ENCODE measurements at places on chromosomes 12 and 14. TPM values are rescaled to one million over a fixed set of nuclear protein-coding genes. Genes with fewer than 3 reads are reported as not detected.

GRCh38 chr14:71166180-71166837 is 259.1 kb downstream of the PCNX1 start:
- DNase-seq = peak; percentile 80

DNA sequence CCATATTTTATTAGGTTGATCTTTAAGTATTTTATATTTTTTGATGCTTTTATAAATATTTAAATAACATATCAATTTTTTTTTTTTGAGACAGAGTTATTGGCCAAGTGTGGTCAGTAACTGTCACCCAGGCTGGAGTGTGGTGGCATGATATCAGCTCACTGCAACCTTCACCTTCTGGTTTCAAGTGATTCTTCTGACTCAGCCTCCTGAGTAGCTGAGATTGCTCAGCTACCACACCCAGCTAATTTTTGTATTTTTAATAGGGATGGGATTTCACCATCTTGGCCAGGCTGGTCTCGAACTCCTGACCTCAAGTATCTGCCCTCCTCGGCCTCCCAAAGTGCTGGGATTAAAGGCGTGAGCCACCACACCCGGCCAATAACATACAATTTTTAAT is 71.1 kb downstream of the FUT8 start:
- DNase-seq = no peak

- no peak for DNase-seq
These were observed 83.2 kb downstream of the ALG10B start for GRCh38 chr12:38399711-38400206.

GRCh38 chr12:28223858-28224257 is 33.6 kb downstream of the CCDC91 start:
- DNase-seq = no peak

FAM186B gene
- 0.27 TPM for total RNA-seq

NR2C1 gene
- total RNA-seq = 16.7 TPM

GRCh38 chr14:69181491-69181890 is 9.8 kb upstream of the EXD2 start:
- no peak for DNase-seq

- no peak for DNase-seq
These were observed 647 bp upstream of the SIX1 start for GRCh38 chr14:60649875-60650372.

TAS2R13 gene
- 1.3 TPM for total RNA-seq

DNA sequence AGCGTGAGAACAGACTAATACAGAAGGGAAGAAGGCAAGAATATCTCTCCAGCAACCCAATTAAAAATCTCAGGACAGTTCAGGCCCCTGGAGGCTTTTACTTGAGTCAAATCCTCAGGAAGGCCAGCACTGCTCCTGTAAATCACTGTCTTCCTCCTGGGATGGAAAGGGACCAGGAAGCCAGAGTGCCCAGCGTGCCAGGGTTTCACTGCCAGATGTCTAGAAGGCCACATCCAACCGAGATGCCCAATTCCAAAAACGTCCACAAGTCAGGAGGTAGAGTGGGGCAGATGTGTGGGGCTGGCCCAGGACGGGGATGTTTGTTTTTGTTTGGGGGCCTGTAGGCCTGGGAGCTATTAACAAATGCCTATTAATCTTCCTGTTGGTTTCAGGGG is 332.0 kb downstream of the MED13L start:
- DNase-seq = no peak

DNA sequence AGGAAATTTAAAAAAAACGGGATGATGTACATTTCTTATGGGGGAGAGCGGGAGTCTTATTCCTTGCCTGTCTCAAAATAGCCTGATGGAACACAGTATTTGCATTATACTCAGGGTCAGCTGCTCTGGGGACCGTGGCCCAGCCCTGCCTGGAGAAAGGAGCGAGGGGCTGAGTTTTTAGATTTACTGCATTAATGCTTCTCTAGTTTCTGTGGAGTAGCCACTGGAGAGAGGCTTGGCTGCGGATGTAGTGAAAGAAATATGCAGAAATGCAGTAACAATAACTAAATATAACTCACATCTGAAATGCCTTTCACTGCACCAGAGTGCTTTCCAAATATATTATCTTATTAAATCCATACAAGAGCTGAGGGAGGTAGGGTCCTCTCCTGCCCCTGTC is 87.6 kb upstream of the MAP1LC3B2 start:
- DNase-seq = no peak

- no peak for DNase-seq
These were observed 572.7 kb downstream of the VRK1 start for GRCh38 chr14:97369901-97370300.

DNA sequence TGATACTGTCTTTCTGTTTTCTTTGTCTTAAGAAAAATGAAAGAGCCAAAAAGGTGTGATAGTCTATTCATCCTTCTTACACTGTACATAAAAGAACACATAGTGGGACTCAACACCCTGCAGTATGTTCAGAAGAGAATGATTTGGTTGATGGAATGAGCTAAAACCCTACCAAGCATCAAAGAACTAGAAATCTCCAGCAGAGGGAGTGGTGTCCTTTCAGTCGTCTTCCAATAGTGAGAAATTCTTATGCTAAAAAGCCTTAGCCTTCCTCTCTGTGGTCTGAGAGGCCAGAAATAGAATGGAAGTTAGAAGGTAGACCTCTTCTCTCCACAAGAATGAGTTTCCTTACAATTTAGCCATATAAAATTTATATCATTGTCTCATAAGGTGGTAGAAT is 393.4 kb upstream of the SEL1L start:
- DNase-seq = no peak

GRCh38 chr14:89041257-89041582 is 216.8 kb downstream of the TTC8 start:
- DNase-seq = peak; percentile 49

KIF21A gene
- 1.3 TPM for total RNA-seq

DNA sequence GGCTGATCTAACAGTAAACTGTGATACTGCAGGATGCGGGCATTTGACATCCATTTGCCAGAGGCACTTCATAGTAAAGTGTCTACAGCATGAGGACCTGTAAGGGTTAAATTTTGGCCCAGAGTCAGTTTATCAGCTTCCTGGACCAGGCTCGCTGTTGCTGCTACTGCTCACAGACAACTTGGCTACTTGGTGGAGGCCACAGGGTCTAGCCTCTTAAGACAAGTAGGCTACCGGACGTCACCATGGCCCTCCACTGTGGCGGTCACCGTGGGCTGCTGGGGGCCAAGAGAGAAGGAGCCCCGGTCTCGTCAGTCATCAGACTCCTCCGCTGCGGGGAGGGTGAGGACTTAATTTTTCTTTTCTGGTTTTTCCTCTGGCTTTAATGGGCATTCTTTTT is 117.3 kb upstream of the PZP start:
- no peak for DNase-seq

- DNase-seq = peak; percentile 25
These were observed 36.0 kb upstream of the GLIPR1 start for GRCh38 chr12:75444429-75445136.

SPRING1 gene
- total RNA-seq = 7.3 TPM

DNA sequence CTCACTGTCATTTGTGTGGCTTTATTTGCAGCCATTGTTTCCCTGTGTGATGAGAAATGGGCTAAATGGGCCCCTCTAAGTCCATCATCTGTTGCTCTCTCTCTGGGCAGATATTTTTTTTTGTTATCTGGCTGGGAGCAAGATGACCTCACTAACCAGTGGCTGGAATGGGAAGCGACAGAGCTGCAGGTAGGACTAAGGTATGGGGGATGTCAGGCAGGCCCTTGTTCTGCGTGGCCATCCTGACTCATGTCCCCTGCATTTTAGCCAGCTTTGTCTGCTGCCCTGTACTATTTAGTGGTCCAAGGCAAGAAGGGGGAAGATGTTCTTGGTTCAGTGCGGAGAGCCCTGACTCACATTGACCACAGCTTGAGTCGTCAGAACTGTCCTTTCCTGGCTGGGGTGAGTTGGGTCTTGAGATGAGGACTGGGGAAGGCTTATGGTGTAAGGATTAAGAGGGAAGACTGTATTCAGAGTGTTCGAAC is 1.3 kb downstream of the MARS1 start:
- DNase-seq = no peak

GRCh38 chr12:76633415-76633814 is 73.8 kb upstream of the OSBPL8 start:
- no peak for DNase-seq

DNA sequence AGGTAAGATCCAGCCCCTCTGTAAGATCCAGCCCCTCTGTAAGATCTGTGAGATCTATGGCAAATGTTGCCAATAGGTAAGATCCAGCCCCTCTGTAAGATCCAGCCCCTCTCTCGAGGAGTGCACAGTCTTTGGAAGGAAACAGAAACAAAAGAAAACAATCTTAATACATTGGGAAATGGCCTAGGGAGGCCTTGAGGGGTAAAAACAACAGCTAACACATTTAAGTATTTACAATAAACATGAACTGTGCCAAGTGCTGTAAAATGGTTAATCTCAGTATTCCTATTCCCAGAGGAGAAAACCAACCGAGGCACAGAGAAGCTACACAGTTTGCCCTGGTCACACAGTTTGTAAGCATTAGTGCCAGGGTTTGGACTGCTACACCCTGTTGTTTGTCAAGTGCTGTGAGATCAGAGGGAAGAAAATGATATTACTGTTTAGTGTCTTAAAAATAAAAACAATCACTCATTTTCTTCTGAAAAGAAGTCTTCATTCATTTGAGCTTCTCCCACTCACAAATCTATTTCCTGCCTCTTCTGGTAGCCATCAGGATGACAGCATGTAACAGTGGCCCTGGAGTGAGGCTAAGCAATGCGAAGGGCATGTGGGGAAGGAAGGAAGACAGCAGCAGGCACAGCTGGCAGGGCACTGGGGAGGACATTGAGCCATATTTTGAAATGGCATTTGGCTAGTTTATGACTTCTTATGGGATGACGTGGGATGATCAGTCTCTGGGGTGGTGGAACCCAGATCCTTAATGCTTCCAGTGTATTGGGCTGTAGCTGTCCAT is 118.7 kb upstream of the PTPRQ start:
- DNase-seq = no peak

CLMN gene
- 1.9 TPM for total RNA-seq

DNA sequence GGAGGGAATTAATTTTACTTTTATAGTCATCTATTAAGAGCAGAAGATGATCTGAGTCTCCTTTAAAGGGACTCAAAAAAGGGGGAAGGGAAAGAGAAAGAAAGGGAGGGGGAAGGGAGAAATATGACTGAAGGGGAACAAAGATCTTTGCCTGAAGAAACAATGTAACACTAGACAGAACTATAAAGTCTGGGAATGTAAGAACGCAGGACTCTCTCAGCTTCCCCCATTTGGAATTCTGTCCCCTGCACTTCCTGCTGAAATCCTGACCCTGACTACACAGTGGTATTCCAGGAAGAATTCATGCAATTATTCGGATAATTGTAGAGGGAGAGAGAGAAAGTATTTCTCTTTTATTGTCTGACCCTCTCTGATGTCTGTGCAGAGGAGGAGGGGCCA is 8.6 kb upstream of the HOXC11 start:
- no peak for DNase-seq

- peak; percentile 21 for DNase-seq
These were observed 257.1 kb downstream of the SSPN start for GRCh38 chr12:26452511-26452910.

OTX2 gene
- total RNA-seq = not detected

NGB gene
- not detected for total RNA-seq

GRCh38 chr12:52224151-52224550 is 8.9 kb upstream of the KRT7 start:
- no peak for DNase-seq

DNA sequence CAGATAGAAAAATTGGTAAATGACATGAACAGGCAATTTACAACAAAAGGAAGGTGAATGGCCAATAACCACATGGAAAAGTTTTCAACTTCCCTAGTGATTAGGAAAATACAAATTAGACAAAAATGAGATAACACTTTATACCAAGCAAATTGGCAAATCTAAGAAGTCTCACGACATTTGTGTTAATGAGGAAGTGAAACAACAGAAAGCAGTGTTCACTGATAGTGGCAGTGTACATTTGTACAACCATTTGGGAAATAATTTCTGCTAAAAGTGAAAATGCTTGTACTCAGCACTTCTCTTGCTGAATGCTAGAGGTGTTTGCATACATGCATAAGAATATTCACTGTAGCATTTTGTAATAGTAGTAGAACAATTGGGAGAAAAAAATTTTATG is 126.6 kb downstream of the LLPH start:
- DNase-seq = no peak

GRCh38 chr14:104883681-104884361 is 18.8 kb downstream of the CEP170B start:
- DNase-seq = no peak

GRCh38 chr12:31005256-31005943 is 68.3 kb upstream of the DDX11 start:
- DNase-seq = no peak

- DNase-seq = no peak
These were observed 61.5 kb downstream of the LGMN start for GRCh38 chr14:92686900-92687427.

DNA sequence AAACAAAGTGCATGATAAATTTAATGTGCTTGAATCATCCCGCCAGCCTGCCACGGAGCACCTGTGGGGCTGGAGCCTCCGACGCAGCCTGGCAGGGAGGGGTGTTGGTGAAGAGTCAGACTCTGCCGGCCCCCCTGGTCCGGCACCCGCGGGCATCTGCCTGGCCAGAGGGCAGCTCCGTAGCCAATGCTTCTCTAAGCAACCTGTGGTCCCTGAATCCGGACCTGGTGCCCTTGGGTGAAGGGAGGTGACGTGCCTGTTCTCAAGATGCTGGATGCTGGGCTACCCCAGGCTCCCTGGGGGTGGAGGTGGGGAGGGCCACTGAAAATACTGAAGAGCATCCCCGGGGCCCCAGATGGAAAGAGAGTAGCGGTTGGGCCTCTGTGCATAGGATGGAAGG is 158.6 kb upstream of the C14orf180 start:
- no peak for DNase-seq

DNA sequence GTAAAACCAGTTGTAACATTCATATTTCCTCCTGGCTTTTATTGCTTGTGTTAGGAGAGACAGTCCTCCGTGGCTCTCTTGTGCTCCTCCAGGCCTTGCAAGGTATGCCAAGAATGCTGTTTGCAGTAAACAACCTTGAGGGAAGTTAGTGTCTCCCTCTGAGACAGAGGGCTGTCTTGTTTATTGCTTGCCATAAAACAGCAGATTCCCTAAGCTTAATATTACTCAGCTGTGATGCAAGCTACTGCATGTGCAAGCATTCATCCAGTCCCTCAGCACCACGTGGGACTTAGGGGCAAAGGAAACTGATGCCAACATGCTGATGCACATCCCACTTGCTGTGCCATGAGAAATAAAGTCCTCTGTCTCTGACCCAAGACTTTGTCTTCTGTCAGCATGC is 6.6 kb downstream of the POMT2 start:
- no peak for DNase-seq

- no peak for DNase-seq
These were observed 296.3 kb upstream of the PRKD1 start for GRCh38 chr14:30223966-30224365.

ETFBKMT gene
- total RNA-seq = 2.4 TPM

KCNC2 gene
- total RNA-seq = not detected
